Right atrium auricular region (tissue), 2 donors: ENCODE measurements at places on chromosomes 13 and 19. TPM values are rescaled to one million over a fixed set of nuclear protein-coding genes. Genes with fewer than 3 reads are reported as not detected.

DNA sequence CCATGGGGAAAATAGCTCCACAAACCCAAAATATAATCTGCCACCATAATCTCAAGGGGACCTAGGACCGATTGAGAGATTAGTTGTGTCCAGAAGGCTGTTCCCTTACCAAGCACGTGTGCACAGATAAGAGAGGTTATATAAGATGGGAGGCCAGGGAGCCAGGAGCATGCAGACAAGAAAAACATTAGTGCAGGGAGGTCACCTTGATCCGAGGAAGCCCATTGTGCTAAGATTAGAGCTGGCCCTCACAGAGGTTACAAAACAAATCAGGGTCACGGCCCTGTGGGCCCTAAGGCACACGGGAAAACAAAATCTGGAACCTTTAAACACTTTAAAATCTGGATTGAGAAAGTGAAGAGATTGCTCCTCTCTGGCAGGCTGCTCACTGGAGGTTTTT, 37.7 kb downstream of the RGCC start:
- no peaks in the 10 kb centered on the region for H3K27me3 ChIP-seq
- no peak overlapping the region for H3K4me3 ChIP-seq
- H3K36me3 ChIP-seq = no peaks in the 10 kb centered on the region
- no peak for DNase-seq
- H3K4me1 ChIP-seq = no peaks in the 10 kb centered on the region
- H3K27ac ChIP-seq = peak overlapping the region; percentile 7

DNA sequence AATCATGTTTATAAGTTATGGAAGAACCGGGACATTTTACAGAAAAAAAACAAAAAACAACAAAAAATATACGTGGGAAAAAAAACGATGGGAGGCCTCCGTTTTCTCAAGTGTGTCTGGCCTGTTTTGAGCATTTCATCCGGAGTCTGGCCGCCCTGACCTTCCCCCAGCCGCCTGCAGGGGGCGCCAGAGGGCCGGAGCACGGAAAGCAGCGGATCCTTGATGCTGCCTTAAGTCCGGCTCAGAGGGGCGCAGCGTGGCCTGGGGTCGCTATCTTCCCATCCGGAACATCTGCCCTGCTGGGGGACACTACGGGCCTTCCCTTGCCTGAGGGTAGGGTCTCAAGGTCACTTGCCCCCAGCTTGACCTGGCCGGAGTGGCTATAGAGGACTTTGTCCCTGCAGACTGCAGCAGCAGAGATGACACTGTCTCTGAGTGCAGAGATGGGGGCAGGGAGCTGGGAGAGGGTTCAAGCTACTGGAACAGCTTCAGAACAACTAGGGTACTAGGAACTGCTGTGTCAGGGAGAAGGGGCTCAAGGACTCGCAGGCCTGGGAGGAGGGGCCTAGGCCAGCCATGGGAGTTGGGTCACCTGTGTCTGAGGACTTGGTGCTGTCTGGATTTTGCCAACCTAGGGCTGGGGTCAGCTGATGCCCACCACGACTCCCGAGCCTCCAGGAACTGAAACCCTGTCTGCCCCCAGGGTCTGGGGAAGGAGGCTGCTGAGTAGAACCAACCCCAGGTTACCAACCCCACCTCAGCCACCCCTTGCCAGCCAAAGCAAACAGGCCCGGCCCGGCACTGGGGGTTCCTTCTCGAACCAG, 1.8 kb upstream of the APOE start:
- H3K27ac ChIP-seq = no peak overlapping the region
- peaks cover 35% of the 10 kb centered on the region for H3K36me3 ChIP-seq

GRCh38 chr13:112917737-112918136, 51.3 kb upstream of the MCF2L start:
- H3K4me1 ChIP-seq = no peaks in the 10 kb centered on the region
- no peaks in the 10 kb centered on the region for H3K27me3 ChIP-seq
- H3K36me3 ChIP-seq = no peaks in the 10 kb centered on the region
- H3K27ac ChIP-seq = no peak overlapping the region
- no peak for DNase-seq

Gene BRSK1
- total RNA-seq = 5.6 TPM

DNA sequence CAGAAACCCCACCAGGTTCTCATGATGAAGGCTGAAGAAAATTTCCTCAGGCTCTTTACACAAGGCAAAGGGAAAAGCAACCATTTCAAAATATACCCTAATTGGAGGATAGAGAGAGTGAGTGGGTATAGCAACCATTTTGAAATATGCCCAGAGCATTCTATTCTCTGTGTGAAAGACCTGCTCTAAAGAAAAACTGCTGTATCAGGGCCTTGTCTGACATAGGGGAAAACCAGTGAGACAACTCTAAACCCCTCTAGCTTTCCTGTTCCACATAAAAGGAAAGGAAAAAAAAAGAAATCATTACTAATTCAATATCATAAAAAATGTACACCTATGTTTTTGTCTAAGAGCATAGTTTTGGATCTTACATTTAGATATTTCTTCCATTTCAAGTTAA, 42.3 kb downstream of the TPTE2 start:
- no peaks in the 10 kb centered on the region for H3K36me3 ChIP-seq
- no peak overlapping the region for H3K4me3 ChIP-seq
- no peak overlapping the region for H3K27ac ChIP-seq
- no peaks in the 10 kb centered on the region for H3K27me3 ChIP-seq

Gene TEX26
- total RNA-seq = not detected

- H3K27ac ChIP-seq = no peak overlapping the region
- peak; percentile 68 for DNase-seq
- no peak overlapping the region for H3K4me3 ChIP-seq
Measured at GRCh38 chr13:76965759-76966421, 17.6 kb downstream of the ACOD1 start.

GRCh38 chr19:24048261-24048660, 38.7 kb upstream of the ZNF254 start:
- H3K4me1 ChIP-seq = no peaks in the 10 kb centered on the region
- H3K27ac ChIP-seq = no peak overlapping the region
- no peak for DNase-seq
- no peak overlapping the region for H3K4me3 ChIP-seq
- peaks cover 64% of the 10 kb centered on the region for H3K36me3 ChIP-seq
- no peaks in the 10 kb centered on the region for H3K27me3 ChIP-seq

DNA sequence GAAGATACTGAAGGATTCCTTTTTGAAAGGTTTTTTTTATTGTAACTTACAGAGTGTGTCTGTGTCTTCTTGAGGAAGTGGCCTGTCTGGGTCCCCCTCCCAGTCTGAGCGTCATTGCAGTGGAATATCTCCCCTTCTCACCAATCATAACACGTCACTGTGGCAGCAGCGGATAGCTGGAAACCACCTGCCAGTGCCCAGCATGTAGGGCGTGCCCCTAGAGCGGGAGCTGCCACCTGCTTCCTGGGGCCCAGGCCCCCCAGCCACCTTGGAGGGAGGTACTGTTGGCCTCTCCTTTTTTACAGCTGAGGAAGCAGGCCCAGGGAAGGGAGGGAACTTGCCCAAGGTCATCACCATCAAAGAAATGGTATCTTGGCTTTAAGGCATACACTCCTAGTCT, 4.6 kb upstream of the DNM2 start:
- no peak for DNase-seq
- no peaks in the 10 kb centered on the region for H3K27me3 ChIP-seq
- H3K36me3 ChIP-seq = peaks cover 8% of the 10 kb centered on the region
- H3K4me1 ChIP-seq = no peaks in the 10 kb centered on the region
- no peak overlapping the region for H3K27ac ChIP-seq

- DNase-seq = no peak
- no peaks in the 10 kb centered on the region for H3K27me3 ChIP-seq
- no peaks in the 10 kb centered on the region for H3K4me1 ChIP-seq
- H3K36me3 ChIP-seq = no peaks in the 10 kb centered on the region
- no peak overlapping the region for H3K27ac ChIP-seq
Measured at GRCh38 chr19:47135156-47135555, 4.5 kb downstream of the SAE1 start.

Gene FOXO1
- total RNA-seq = 32.7 TPM

DNA sequence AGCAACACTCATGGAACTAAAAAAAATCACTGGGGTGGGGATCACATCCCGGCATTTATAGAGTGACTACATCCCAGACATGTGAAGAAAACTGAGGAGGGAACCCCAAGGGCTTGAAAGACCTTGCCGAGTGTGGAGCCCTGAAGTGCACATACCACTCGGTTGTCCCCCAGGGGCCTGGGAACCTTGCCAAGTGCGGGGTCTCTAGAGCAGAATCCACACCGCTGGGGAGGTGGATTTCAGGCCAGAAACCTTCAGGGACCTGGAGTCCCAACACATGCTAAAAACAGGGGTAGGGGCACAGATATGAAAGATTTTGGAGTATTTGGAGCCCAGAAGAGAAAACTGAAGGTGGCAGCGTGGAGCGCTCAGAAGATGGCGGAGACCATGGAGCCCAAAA, 35.2 kb downstream of the ERICH4 start:
- H3K27me3 ChIP-seq = no peaks in the 10 kb centered on the region
- no peaks in the 10 kb centered on the region for H3K4me1 ChIP-seq
- DNase-seq = no peak

- H3K4me3 ChIP-seq = peak overlapping the region; percentile 61
- no peaks in the 10 kb centered on the region for H3K27me3 ChIP-seq
- peak overlapping the region; percentile 82 for H3K27ac ChIP-seq
- peak; percentile 93 for DNase-seq
Measured at GRCh38 chr19:40614622-40615411, 13.6 kb downstream of the LTBP4 start.

Gene NLRP9
- total RNA-seq = not detected

- no peaks in the 10 kb centered on the region for H3K36me3 ChIP-seq
- peak; percentile 93 for DNase-seq
- no peaks in the 10 kb centered on the region for H3K4me1 ChIP-seq
- H3K27me3 ChIP-seq = no peaks in the 10 kb centered on the region
Measured at GRCh38 chr19:18021121-18021755, 13.3 kb downstream of the ARRDC2 start.

DNA sequence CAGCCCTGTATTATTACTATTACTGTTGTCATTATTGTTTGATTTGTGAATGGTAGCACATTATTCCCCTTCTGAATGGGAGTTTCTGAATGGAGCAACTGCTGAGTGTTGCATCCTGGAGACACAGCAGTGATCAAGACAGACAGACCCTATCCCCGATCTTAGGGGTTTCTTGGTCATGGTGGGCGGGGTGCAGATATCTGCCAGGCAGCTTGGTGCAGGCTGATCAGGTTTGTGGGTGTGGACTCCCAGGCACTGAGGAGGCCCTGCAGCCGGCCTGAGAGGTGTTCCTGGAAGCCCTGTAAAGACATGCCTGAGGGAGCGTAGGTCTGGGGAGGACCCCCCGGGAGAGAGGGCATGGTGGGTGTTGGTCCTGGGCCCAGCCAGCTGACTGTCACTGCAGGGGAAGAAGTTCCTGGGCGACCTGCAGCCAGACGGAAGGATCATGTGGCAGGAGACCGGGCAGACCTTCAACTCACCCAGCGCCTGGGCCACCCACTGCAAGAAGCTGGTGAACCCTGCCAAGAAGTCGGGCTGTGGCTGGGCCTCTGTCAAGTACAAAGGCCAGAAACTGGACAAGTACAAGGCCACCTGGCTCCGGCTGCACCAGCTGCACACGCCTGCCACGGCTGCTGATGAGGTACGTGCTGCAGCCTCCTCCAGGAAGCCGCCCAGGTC, 2.1 kb downstream of the MPND start:
- H3K4me1 ChIP-seq = peaks cover 13% of the 10 kb centered on the region
- no peak for DNase-seq
- no peak overlapping the region for H3K27ac ChIP-seq
- no peak overlapping the region for H3K4me3 ChIP-seq

DNA sequence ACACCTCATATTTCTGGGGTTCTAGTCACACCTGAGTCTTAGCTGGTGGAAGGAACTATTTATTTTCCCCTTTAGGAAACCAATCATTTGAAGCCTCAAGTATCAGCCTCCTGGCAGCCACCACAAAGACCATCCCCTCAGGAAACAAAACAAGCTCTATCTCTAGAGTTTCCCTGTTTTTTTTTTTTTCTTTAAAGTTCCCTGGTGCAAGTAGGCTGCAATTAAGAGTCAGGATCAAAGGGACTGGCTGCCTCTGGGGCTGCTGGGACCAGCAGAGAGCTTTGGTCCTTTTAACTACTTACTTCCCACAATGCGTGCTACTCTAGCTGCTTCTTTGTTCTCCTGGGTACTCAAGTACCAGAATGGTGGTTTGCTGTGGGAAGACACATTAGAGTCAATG, 11.4 kb downstream of the MBNL2 start:
- DNase-seq = no peak
- H3K4me1 ChIP-seq = no peaks in the 10 kb centered on the region
- H3K27me3 ChIP-seq = no peaks in the 10 kb centered on the region
- no peak overlapping the region for H3K4me3 ChIP-seq
- no peaks in the 10 kb centered on the region for H3K36me3 ChIP-seq

Gene DPF1
- total RNA-seq = not detected

GRCh38 chr13:91771229-91771628, 372.8 kb downstream of the GPC5 start:
- H3K36me3 ChIP-seq = no peaks in the 10 kb centered on the region
- no peak for DNase-seq
- no peaks in the 10 kb centered on the region for H3K4me1 ChIP-seq
- H3K27ac ChIP-seq = no peak overlapping the region

DNA sequence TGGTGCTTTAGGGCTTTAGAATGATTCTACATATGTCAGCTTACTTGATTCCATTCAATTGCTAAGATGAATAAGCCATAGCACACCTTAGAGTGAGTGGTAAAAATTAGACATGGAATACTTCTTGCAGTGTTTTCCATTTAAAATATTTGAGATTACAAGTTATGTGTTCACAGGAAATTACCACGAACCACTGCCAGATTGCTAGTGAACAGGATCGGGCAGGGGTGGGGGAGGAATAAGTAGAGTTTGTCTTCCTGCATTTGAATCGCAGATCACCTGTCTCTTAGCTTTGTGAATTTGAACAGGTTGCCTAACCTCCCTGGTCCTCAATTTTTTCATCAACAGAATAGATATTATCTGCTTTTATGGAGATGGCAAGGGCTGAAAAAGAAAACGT, 124.6 kb downstream of the GGACT start:
- H3K36me3 ChIP-seq = no peaks in the 10 kb centered on the region
- H3K27ac ChIP-seq = no peak overlapping the region
- no peaks in the 10 kb centered on the region for H3K4me1 ChIP-seq
- no peak overlapping the region for H3K4me3 ChIP-seq
- no peak for DNase-seq
- H3K27me3 ChIP-seq = no peaks in the 10 kb centered on the region

DNA sequence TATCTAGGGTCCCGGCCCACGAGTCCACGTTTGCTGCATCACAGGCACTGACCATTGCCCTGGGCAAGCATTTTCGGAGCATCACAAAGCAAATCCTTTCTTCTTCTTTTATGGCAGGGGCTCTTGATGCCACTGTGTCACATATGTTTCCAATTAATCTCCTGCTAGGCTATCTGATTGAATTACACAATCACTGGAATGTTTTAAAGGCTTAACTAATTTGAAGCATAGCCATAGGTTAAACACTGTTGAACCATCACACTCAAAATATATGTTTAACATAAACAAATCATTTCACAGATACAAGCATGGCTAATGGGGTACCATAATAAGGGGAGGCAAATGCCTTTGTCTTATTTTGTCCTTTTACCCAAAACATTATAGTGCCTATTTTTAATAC, 338.3 kb downstream of the POU4F1 start:
- no peak for DNase-seq
- no peaks in the 10 kb centered on the region for H3K4me1 ChIP-seq
- H3K27ac ChIP-seq = no peak overlapping the region
- no peaks in the 10 kb centered on the region for H3K27me3 ChIP-seq
